Activated T-cell treated with anti-CD3 and anti-CD28 coated beads, Interleukin-2, amount 50 U/mL, for 4 hours (primary cell): ENCODE measurements at places on chromosomes 2 and 18. TPM values are rescaled to one million over a fixed set of nuclear protein-coding genes. Genes with fewer than 3 reads are reported as not detected.
A peak's percentile ranks its signal among the peaks of the same experiment; 100 is the strongest.

Gene GAD1
- 2.5 TPM for total RNA-seq

DNA sequence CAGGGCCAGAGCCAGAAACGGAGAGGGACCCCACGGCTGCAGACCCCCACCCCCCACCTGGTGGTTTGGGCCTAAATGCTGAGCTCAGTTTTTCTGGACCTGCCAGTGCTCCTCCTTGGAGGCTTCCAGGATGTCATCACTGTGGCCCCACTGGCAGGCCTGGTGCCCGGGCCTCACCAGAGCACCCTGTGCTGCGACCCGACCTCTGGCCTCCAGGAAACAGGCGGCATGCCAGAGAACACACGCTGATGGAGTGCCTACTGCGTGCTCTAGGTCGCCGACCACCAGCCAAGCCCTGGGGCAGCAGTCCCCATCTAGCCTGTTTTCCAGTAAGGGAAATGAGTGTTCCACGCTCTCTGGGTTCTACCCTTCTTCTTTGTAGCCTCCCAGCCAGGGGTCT, 33.8 kb downstream of the HS6ST1 start:
- DNase-seq, result no peak

DNA sequence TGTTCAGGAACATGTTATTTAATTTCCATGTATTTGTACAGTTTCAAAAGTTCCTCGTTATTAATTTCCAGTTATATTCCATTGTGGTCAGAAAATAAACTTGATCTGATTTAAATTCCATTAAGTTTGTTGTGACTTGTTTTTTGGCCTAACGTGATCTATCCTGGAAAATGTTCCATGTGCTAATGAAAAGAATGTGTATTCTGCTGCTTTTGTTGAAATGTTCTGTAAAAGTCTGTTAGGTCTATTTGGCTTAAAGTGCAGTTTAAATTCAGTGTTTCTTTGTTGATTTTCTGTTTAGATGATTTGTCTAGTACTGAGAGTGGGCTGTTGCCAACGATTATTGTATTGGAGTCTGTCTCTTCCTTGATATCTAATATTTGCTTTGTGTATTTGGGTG, 148.0 kb downstream of the UBR3 start:
- DNase-seq, result no peak

DNA sequence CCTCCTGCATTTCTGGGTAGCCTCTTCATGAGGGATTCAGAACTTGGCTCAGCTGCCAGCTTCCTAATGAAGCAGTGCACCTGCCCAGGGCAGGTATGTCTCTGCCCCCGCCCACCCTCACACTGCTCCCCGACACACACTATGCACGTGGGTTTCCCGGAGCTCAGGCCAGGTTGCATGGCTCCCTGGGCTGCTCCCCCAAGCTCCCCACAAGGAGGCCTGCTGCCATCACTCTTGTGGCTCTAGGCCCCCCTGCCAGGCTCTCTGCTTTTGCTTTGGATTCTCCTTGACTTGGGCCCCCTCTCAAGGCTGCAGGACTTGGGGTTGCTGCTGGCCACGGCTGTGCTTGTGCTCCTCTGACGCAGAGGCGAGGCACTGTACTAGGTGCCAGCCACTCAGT, 43.6 kb downstream of the ADD2 start:
- DNase-seq, result no peak

GRCh38 chr2:81266106-81266505, 961.6 kb upstream of the LRRTM1 start:
- no peak for DNase-seq

- DNase-seq, result no peak
Measured at GRCh38 chr2:198033626-198034025, 229.2 kb downstream of the PLCL1 start.

Gene PSME4
- total RNA-seq, result 43.7 TPM

- DNase-seq, result no peak
Measured at GRCh38 chr2:56314796-56315195, 131.0 kb downstream of the CCDC85A start.

Gene AKAIN1
- total RNA-seq, result not detected

DNA sequence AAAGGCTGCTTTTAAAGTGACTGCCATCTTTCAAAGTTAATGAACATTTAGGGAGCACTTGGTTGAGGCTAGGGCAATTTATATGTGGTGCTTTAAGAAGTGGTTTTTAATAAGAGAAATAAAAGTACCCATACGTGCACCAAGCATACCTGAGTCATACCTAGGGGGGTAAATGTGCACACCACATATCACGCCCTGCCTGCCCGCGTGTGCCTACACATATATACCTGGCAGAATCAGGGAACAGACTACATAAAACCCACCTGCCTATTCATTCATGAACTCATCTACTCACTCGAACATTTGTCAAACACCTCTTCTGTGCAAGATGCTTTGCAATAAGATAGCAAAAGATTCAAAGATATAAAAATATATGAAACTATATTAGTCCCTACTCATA, 69.3 kb upstream of the TMEM200C start:
- no peak for DNase-seq

- DNase-seq, result no peak
Measured at GRCh38 chr2:17373041-17373440, 145.2 kb downstream of the RAD51AP2 start.

- DNase-seq, result no peak
Measured at GRCh38 chr2:14761118-14761517, 128.6 kb downstream of the LRATD1 start.

GRCh38 chr2:12005886-12006681, 259.7 kb downstream of the LPIN1 start:
- DNase-seq, result peak; percentile 43

GRCh38 chr2:38925982-38926381, 36.3 kb downstream of the ARHGEF33 start:
- DNase-seq, result no peak

GRCh38 chr2:232966122-232966521, 46.9 kb downstream of the NGEF start:
- DNase-seq, result no peak
